Stimulated activated CD4-positive, alpha-beta T cell treated with anti-CD3 and anti-CD28 coated beads, Interleukin-12 subunit alpha, Interleukin-12 subunit beta, amount 100 ng/mL, for 48 hours (primary cell): ENCODE measurements at places on chromosomes 2 and 18.

GRCh38 chr2:31525876-31526275, 54.9 kb downstream of the SRD5A2 start:
- DNase-seq = no peak

- no peak for DNase-seq
These were observed 18.5 kb upstream of the CCDC93 start for GRCh38 chr2:118032169-118033013.

- DNase-seq = no peak
These were observed 136.1 kb upstream of the TTC39C start for GRCh38 chr18:23878336-23878900.

DNA sequence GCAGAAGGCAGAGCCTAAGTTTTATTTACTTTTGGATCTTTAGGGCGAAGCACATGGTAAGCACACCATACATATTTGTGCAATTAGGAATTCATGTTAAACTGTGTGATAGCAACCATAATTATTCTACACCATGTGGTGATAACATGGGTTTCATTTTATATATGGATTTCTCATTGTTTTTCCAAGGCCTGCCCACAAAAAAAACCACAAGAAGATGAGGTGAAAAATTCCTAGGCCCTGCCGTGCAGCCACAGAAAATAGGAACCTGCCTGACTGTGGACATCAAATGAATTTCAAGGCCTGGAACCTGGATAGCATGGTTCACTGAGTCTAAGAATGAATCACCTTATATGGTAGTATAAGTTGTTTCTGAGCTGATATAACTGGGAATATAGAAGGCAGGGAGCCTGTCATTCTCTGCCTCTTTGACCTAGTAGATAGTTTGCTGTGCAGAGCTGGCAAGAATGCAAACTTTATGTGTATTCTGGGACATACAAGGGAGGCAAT, 22.4 kb upstream of the SSB start:
- DNase-seq = no peak

DNA sequence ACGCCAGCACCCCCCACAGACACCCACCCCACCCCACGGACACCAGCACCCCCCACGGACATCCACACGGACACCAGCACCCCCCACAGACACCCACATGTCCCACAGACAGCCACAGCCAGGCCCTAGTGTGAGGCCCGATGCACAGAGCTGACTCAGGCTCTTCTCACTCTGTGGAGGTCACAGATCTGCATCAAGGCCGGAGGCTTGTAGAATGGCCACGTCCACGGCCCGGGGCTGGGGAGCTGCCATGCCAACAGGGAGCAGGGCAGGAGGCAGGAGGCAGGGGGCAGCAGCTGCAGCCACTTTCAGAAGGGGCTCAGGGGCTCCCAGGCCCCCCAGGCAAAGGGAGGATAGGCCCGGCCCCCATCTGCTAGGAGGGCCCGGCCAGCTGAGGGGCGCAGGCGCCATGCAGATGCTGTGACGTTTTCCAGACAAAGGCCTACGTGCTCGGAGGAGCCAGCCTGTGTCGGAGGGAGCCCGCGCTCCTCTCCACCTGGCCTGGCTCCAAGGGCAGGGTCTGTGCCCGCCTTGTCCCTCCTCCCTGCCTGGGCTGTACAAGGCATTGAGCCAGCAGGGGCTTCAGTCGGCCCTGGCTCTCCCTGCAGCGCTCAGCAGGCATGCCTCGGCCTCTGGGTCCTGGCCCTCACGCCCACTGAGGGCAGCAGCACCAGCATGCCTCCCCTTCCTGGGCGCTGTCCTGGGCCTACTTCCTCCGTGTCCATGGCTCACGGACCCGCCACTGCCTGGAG, 249.0 kb downstream of the TWIST2 start:
- no peak for DNase-seq

DNA sequence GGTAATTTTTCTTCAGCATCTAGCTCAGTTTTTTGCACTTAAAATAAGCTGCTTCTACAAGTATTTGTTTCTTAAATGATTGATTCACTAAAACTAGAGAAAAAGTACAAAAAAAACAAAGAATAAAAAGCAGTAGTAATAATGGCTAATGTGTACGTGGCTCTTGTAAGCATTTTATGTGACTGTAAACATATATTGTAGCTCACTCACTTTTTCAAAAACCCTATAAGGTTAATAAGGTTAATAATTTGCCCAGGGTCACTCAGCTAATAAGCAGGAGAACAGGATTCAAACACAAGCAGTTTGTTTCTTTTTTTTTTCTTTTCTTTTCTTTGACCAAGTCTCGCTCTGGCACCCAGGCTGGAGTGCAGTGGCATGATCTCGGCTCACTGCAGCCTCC, 67.5 kb downstream of the RMDN2 start:
- no peak for DNase-seq

DNA sequence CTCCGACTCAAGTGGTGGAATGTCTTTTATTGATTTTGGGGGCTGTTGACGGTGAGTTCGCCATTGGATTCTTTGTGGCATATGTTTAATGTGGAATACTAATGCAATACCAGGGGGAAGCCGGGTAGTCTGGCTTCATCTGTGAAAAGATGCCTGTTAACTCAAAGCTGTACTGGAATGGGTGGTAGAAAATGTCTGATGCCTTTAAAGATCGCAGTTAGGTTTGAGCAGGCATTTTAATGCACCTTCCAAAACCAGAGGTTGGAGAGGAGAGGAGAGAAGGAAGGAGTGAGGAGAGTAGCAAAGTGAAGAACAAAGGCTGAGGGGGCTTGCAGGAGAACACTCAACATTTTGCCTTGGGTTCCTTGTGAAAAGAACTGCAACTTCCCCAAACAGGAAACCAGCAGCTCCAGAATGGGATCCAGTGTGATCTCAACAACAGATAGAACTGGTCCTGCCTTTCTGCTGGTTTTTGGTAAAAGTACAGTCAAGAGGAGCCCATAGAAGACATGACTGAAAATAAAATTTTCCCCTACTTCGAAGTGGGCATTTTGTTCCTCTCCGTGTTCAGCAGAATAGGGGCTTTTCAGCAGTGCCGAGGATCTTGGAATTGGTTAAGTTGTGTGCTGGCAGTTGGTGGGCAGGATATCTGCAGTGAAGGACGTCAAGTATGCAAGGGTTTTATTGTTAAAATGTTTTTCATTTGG, 1.5 kb downstream of the ZNF532 start:
- no peak for DNase-seq

DNA sequence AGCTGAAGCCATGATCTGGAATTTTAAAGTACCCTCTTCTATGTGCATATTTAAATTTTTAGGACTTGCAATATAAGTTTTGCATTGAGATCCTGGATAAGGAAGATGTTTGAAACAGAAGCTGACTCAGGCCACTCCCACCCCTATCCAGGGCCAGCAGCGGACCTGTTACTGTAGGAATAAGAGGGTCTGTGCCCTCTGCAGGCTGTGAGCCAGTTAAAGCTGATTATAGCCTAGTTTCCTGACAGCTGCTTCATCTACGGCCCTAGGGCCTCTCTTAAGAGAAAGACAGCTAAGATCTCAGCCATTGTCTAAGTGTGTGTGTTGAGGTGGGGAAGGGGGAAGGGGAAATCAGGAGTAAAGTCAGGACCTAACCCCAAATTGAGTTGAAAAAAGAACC, 234.0 kb downstream of the HAUS1 start:
- DNase-seq = no peak

GRCh38 chr2:121627525-121628050, 21.7 kb downstream of the CLASP1 start:
- DNase-seq = no peak

DNA sequence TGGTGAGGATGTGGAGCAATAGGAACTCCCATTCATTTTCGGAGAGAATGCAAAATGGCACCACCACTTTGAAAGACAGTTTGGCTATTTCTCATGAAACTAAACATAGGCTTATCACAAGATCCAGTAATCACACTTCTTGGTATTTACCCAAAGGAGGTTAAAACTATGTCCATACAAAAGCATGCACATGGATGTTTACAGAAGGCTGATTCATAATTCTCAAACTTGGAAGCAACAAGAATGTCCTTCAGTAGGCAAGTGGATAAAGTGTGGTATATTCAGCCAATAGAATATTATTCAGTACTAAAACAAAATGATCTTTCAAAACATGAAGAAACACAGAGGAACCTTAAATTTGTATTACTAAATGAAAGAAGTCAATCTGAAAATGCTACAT, 440.6 kb downstream of the FBXO15 start:
- no peak for DNase-seq
